Left renal cortex interstitium (tissue), 4 donors: ENCODE measurements at places on chromosomes 13 and 19.

DNA sequence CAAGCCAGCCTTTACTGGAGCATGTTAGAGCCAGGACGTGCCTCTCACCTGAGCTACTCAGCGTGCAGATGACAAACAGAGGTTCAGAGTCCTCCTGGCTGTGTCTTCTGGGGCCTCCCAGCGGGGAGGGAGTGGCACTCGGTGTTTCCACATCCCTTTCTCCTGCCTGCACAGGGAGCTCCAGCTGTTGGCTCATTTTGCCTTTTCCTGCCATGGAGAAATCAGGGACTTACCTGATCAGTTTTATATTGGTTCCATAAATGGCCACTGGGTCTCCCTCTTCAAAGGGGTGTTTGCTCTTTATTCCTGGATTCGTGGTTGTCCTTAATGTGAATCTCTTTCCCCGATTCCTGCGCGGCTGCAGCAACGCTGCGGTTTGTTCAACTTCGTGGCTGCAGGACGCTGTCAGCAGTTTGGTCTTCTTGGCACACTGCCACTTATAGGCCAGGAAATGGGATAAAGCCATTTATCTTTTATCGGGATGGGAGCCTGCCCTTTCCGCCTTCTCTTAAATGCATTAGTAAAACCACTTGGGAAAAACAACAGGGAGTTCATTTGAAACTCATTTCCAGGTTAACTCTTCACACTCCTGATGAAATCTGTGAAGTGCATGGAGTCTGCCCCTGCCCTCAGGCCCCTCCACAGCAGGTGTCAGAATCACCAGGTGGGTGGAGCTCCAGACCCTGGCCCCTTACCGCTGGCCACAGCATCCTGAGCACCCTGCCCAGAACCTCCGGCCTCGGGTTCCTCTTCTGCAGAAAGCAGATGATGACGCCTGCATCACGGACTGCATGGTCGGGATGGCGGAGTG, 39.8 kb upstream of the MCF2L start:
- DNase-seq: no peak

DNA sequence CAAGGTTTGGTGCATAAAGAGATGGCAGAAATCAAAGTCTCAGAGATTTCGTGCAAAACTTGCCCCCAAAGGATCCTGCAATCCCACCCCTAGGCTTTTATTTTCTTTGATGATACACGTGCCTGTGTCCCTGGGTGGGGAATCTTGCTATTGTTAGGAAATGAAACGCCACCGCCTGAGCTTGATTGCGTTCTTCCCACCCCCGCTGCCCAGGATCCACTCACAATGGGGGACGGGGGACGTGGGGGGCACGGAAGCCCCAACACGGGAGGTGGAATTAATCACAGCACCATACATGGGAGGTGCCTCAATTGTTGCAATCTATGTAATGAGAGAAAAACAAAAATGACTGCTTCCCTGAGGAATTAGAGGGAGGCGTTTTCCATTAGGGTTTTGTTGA, 39.6 kb downstream of the ZNRF4 start:
- no peak for DNase-seq

GRCh38 chr13:60869225-60869624, 472.2 kb downstream of the TDRD3 start:
- no peak for DNase-seq

DNA sequence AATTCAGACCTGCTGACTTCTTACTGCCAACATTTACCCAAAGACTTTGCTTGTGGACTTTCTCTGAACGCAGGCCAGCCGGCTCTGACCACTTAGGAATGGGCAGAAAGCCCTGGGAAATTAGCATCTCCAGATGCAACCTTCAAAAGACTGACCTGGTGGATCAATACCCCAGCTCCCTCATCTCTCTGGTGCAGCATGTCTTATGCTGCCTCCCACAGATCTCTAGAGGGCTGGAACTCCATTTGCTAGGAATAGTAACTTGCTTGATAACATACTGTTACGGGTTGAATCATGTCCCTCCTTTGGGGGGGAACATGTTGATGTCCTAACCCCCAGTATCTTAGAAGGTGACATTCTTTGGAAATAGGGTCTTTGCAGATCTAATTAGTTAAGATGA, 12.9 kb upstream of the SLC25A41 start:
- no peak for DNase-seq

GRCh38 chr19:34806976-34807860, 34.2 kb upstream of the ZNF599 start:
- DNase-seq: no peak

DNA sequence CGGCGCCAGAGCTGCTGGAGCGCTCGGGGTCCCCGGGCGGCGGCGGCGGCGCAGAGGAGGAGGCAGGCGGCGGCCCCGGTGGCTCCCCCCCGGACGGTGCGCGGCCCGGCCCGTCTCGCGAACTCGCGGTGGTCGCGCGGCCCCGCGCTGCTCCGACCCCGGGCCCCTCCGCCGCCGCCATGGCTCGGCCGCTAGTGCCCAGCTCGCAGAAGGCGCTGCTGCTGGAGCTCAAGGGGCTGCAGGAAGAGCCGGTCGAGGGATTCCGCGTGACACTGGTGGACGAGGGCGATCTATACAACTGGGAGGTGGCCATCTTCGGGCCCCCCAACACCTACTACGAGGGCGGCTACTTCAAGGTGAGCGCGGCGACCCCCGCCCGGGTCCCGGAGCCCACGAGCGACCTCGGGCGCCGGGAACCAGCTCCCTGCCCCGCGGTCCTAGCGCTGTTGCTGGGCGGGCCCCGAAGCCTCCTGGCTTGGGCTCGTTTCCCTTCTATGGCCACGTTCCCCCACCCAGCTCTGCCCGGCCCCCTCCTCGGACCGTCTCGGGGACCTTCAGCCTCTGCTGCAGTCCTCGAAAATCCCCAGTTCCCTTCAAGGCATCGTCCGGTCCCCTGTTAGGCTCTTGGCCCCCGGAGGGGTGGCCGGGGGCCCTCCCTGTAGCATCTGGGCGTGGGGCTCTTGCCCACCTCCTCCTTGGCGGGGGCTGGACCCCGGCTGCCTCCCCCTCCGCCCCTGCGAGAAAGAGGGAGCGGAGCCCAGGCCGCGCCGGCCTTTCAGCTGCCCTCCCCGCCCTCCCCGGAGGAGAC, at the start of gene CDC34:
TSS of gene CDC34 (plus strand) at position 8 of the 808 bp plus-strand sequence. CDS start at position 180, 172 bp downstream.
- no peak for DNase-seq

- no peak for DNase-seq
Observed at GRCh38 chr19:46573679-46574498, 27.2 kb upstream of the CALM3 start.

DNA sequence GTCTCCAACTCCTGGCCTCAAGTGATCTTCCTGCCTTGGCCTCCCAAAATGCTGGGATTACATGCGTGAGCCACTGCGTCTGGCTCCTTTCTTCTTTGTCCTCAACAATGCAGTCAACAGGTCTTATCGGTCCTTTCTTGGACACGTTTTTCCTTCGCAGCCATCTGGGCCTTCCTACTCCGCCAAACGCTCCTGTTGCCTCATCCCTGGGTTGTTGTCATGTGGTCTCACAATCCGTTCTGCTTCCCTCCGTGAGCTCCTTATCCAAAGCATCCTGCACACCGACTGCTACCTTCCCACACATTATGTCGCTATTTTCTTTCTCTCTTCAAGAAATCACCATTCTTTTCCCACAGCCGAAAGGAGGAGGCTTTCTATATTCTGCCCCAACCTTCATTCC, 306.8 kb downstream of the DCLK1 start:
- DNase-seq: no peak

- DNase-seq: no peak
Observed at GRCh38 chr19:16197188-16197621, 506 bp upstream of the AP1M1 start.

- DNase-seq: no peak
Observed at GRCh38 chr19:435707-436412, 25.0 kb downstream of the SHC2 start.

DNA sequence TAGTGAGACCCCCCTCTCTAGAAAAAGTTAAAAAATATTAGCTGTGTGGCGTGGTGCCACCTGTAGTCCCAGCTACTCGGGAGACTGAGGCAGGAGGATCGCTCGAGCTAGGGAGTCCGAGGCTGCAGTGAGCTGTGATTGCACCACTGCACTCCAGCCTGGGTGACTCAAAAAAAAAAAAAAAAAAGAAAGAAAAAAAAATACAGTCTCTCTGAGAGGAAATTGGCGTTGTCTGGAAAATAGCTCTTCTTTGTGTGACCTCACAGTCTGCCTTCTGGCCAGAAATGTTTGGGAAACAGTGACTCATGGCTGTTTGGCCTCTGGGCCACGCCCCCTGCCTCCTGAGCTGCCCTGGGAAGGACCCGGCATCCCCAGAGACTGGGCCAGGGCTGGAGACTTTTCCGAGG, 10.7 kb downstream of the MARCHF2 start:
- DNase-seq: no peak

GRCh38 chr13:110890279-110891165, 24.3 kb downstream of the ANKRD10 start:
- no peak for DNase-seq

- DNase-seq: no peak
Observed at GRCh38 chr13:43522788-43523187, 264.0 kb downstream of the ENOX1 start.

DNA sequence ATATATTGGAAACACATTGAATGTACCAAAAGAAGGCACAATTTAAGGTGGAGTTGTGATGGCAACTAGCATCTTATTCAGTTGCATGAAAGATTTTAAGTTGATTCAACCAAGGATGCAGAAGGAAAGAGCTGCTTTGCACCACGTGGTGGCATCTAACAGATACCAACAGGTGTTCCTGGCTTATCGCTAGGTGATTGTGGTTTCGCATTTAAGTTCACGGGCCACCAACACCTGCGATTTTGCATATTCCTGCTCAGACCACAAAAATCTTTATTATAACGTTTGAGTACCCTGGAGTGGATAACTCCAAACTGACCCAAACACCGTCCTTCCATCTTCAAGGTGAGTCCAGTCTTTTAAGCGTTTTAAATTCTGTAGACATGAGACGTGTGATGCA, 45.3 kb downstream of the RGCC start:
- DNase-seq: no peak

GRCh38 chr13:79973533-79973963, 367.4 kb downstream of the SPRY2 start:
- no peak for DNase-seq

- DNase-seq: no peak
Observed at GRCh38 chr13:83879431-83880171, 2.7 kb downstream of the SLITRK1 start.

- DNase-seq: no peak
Observed at GRCh38 chr13:101944521-101944920, 457.3 kb downstream of the FGF14 start.

GRCh38 chr19:57947088-57947418, 453 bp downstream of the ZNF256 start:
- DNase-seq: no peak

- DNase-seq: no peak
Observed at GRCh38 chr19:17737690-17738153, 13.6 kb upstream of the FCHO1 start.

DNA sequence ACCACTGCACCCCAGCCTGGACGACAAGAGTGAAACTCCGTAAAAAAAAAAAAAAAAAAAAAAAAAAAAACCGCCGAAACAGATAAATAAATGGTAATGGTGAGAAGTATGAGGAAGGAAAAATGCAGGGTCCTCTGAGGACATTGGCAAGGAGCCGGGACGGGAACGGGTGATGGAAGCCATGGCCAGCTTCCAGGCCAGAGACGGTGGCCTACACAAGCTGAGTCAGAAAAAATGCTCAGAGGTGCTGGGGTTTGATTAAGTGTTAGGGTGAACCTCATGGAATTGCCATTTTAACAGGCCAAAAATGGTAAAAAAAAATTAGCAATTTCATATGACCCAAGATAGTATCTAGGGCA, 866 bp upstream of the ZSWIM4 start:
- peak; percentile 42 for DNase-seq

GRCh38 chr13:96104516-96104915, 14.6 kb downstream of the HS6ST3 start:
- DNase-seq: no peak

DNA sequence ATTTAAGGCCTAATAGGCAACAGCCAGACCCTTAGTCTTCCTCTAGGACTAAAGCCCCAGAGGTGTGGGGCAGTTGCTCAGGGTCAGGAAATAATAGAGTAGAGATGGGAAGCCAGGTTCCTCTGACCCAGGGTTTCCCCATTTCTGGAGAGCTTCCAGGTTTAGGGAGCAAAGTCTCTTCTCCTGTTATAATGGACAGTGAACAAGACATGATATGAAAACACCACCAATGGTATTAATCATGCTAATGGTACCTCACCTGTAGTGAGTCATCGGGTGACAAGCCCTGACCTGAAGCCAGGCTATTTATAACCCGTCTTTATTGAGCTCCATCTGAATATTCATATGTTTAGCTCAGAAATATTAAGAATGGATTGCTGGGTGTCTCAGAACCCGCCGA, 24.6 kb downstream of the BICRA start:
- no peak for DNase-seq

DNA sequence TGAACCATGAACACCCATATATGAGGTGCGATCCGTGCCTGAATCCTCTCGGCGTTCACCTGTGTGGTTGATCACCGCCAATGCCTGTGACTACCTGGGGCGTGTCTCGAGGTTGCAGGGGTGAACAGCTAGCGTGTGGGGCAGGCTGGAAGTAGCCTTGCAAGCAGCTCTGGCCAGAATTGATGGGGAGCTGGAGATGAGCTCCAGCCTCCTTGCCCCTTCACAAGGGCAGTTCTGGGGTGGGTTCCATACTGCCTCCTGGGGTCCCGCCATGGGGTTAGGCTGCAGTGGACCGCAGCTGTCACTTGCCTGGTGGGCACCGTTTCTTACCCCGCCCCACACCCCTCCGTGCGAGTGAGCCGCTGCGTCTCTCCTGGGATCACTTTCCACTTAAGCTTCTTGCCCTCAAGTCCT, 154.5 kb upstream of the SOX1 start:
- DNase-seq: no peak

- DNase-seq: no peak
Observed at GRCh38 chr19:3045885-3046697, 16.2 kb downstream of the TLE5 start.

DNA sequence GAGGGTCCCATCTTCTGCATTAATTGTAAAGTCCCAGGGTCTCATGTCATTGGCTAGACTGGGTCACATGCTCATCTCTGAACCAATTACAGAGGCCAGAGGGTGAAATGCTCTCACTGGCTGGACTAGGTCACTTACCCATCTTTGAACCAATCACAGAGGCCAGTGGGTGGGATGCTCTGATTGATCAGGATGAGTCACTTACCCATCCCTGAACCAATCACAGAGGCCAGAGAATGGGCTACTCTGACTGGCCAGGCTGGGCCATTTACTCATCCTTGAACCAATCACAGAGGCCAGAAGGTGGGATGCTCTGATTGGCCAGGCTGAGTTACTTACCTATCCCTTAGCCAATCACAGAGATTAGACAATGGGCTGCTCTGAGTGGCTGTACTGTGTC, 5.3 kb downstream of the MISP start:
- DNase-seq: no peak

GRCh38 chr19:50459638-50460037, 16.7 kb upstream of the EMC10 start:
- no peak for DNase-seq

GRCh38 chr19:27966390-27966816, 1246.5 kb downstream of the UQCRFS1 start:
- no peak for DNase-seq
